ENCODE measurements at places on chromosomes 4 and X.

GRCh38 chrX:115679460-115679859 lies 118.5 kb downstream of the PLS3 start:
- DNase-seq = peak; percentile 36

DNA sequence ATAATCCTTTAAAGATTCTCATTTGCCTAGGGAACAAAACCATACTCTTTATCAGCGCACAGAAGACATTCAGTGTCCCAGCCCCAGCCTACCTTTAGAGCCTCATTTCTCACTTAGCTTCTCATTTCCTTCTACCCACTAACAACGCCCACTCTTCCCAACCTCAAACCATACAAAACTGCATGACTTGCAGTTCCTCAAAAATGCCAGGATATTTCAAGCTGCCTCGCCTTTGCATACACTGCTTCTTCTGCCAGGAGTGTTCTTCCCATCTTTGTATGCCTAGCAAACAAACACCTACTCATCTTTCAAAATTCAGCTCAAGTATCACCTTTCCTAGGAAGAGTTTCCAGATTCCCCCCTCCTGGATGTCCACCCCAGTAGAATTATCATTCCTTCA lies 129.9 kb upstream of the ADGRL3 start:
- DNase-seq = no peak

GRCh38 chr4:92231511-92231910 lies 72.3 kb upstream of the GRID2 start:
- DNase-seq = no peak

DNA sequence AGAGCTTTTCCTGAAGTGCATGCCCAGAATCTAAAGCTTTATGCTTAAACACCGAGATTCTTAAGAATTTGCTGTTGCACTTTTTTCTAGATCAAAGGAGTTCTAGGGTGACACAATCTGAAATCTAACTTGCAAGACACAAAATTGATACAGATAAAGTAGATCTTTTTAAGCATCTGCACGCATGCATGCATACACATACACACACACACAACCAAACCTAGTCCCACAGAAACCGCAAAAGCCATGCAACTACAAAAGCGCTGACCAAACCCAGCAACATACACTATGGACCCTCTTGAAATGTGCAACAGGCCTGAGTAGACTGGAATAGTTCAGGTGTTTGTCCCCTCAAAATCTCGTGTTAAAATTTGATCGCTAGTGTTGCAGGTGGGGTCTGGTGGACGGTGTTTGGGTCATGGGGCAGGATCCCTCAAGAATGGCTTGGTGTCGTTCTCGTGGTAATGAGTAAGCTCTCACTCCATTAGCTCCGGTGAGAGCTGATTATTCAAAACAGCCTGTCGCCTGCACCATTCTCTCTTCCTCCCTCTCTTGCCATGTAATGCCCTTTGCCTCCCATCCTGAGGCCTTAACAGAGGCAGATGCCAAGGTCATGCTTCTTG lies 52.7 kb downstream of the IRF2 start:
- no peak for DNase-seq

GRCh38 chrX:23805389-23805788 lies 22.4 kb downstream of the SAT1 start:
- DNase-seq = no peak

DNA sequence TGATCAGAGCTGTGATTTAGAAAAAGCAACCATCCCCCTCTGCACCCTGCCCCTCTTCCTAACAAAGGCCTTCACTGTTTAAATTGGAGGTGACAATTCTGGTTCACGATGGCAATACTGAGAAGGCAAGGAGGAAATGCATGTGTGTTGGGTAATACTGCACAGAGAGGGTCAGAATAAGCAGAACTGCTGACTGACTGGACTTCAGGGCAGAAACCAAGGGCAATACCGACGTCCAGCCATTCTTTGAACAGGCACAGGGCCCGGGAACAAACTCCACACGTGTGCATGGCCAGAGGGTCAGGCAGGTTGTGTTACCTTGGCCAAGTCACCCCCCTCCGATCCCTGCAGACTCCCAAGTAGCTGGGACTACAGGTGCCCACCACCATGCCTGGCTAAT lies 6.0 kb downstream of the ACSL1 start:
- no peak for DNase-seq

GRCh38 chrX:38117485-38117884 lies 103.2 kb downstream of the SRPX start:
- DNase-seq = peak; percentile 23

DNA sequence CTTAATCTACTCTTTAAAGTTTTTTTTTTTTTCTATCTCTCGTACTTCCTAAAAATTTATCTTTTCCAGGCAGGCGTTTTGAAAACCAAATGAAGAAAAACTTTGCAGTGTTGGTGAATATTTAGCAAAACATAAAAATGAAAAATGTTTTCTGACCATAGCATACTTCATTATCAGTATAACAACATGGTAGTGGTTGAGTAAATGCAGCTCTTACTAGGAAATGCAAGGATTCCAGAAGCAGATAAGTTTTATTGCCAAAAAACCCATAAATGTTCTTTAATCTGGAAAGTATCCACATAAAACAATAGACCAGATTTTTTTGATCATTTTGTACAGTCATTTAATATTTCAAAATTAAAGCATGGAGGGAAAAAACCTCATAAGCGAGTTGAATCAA lies 136.9 kb upstream of the GUCY1A1 start:
- DNase-seq = no peak

- peak; percentile 22 for DNase-seq
Observed at GRCh38 chr4:169256101-169256612, 14.6 kb downstream of the SH3RF1 start.

- no peak for DNase-seq
Observed at GRCh38 chr4:65498606-65499005, 171.7 kb downstream of the EPHA5 start.

DNA sequence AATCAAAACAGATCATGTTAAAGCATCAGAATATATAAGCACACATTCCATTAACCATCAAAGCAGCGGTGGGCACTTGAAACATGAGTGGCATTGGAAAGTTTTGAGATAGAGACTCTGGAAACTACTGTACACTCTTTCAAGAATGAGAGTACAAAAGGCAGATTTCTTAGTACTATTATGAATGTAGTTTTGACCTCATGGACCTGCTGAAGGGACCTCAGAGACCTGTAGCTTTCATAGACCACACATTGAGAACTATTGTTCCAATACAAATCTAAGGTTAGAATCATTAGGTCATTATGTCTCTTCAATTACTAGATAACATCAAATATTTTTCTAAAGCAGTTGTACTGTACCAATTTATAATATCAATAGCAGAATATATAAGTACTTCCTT lies 283.6 kb downstream of the RPA4 start:
- no peak for DNase-seq

GRCh38 chrX:35890699-35891098 lies 28.8 kb upstream of the CFAP47 start:
- peak; percentile 63 for DNase-seq

- no peak for DNase-seq
Observed at GRCh38 chr4:79213702-79214101, 112.2 kb downstream of the NAA11 start.

DNA sequence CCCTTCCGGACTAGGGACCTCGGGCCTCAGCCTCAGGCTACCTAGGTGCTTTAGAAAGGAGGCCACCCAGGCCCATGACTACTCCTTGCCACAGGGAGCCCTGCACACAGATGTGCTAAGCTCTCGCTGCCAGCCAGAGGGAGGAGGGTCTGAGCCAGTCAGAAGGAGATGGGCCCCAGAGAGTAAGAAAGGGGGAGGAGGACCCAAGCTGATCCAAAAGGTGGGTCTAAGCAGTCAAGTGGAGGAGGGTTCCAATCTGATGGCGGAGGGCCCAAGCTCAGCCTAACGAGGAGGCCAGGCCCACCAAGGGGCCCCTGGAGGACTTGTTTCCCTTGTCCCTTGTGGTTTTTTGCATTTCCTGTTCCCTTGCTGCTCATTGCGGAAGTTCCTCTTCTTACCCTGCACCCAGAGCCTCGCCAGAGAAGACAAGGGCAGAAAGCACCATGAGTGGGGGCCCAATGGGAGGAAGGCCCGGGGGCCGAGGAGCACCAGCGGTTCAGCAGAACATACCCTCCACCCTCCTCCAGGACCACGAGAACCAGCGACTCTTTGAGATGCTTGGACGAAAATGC lies at the start of gene WAS:
TSS of gene WAS (plus strand) at position 389 of the 572 bp plus-strand sequence. CDS start at position 444, 55 bp downstream.
- DNase-seq = no peak

GRCh38 chr4:82610041-82610440 lies 48.3 kb upstream of the TMEM150C start:
- DNase-seq = no peak

Measured in RPMI7951 (cell line).